ENCODE measurements at places on chromosomes 11 and 22. TPM values are rescaled to one million over a fixed set of nuclear protein-coding genes. Genes with fewer than 3 reads are reported as not detected.

WNT7B gene
- total RNA-seq: 41.8 TPM

CYTH4 gene
- 0.04 TPM for total RNA-seq

KRTAP5-2 gene
- not detected for total RNA-seq

OR8A1 gene
- total RNA-seq: not detected

MB gene
- not detected for total RNA-seq

WT1 gene
- not detected for total RNA-seq

DNA sequence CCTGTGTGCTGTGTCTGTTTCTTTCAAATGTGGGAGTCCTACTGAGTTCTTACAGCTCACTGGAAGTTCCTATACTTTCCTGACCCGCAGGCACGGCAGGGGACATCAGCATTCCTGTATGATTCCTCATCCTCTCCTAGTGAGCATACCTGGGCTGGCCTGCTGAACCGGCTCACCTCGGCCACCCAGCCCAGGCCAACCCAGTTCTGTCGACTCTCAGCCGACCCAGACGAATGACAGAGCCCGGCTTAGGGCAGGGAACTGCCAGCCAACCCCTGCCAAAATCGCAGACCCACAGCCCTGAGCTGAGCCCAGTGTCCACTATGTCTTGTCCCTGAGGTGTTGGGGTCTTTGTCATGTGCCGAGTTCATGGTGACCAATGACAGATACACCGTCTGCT, 339.7 kb downstream of the BRD1 start:
- DNase-seq: peak; percentile 2

DNA sequence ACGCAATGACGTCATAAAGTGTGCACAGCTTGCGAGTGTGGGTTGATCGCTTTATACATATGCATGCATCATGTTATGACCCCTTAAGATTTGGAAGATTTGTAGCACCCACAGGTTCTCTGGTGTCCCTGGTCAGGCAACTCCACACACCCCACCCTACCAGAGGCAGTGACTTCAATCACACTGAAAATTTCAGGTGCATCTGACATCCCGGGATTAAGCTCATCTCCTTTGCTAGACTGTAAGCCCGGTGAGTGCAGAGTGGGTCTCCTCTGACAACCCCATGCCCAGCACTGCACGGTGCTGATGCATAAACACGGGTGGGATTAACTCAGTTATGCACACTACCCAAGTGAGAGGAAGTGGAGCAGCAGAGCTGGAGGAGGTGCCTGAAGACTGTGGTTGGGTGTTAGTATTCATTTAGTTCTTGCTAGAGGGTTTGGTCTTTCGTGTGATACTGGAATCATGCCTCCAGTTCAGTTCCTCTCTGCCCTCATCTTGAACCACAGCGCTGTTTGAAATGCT, 6.5 kb downstream of the ARSA start:
- DNase-seq: no peak

DNA sequence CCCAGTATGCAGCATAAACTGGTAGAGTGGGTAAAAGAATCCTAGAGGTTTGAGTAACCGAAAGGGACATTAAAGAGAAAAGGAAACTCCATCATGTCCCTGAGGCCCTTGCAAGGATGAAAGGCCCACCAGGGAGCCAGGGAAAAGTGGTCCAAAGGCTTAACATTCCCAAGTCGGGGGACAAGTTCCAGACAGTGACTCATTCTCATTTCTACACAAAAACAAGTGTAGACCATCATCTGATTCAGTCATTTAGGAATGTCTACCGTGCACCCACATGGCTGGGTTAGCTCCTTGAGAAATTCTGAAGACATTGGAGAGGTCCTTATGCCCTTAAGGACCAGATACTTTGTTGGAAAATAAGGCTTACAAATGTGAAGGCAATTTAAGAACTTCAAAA, 4.8 kb upstream of the NOX4 start:
- peak; percentile 49 for DNase-seq

DNA sequence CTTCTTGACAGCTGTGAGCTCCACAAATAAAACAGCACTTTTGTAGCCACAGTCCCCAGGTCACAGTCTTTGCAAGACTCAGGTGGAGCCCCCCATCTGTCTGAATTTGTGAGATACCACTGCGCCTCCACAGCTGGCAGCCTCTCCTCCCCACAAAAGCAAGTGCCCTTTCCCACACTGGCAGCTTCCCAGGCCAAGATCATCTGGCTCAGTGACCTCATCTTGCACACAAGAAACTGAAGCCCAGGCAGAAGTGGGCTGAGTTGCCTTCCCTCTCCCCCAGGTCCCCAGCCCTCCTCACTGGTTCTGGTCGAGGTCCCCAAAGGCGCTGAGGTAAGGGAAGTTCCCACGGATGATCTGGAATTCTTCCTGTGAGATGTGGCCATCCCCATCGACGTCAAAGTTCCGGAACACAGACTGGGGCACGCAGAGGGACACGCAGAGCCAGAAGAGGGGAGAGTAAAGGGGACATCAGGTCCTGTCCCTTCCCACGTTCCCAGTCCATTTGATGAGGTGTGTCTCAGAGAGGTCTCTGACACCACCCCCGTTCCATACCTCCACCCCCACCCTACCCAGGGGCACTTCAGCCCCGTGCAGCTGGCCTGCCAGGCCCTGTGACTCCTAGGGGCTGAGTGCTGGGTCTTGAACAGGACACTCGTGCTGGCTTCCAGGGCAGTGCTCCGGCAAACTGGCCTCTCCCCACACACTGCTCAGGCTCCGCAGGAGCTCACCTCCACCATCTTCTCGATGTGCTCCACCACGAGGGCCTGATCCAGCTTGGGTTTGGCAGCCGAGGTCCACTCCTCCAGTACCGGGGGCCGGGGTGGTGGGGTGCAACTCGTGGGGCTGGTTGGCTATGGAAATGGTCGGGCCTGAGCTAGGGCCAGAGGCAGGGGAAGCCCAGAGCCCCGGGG, 8.9 kb downstream of the RASGRP2 start:
- DNase-seq: no peak

DNA sequence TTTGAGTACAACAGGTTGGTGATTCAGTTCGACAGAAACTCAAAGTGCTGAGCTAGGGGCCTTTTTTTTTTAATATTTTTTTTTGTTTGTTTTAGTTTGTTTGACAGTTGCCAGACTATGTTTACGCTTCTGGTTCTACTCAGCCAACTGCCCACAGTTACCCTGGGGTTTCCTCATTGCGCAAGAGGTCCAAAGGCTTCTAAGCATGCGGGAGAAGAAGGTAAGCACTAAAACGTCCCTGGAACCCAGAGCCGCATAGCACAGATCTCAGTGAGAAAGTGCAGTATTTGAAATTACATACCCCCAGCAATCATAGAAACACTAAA, 649 bp downstream of the PRRG4 start:
- peak; percentile 20 for DNase-seq

- DNase-seq: no peak
Observed at GRCh38 chr11:106137061-106137460, 59.6 kb downstream of the AASDHPPT start.

DNA sequence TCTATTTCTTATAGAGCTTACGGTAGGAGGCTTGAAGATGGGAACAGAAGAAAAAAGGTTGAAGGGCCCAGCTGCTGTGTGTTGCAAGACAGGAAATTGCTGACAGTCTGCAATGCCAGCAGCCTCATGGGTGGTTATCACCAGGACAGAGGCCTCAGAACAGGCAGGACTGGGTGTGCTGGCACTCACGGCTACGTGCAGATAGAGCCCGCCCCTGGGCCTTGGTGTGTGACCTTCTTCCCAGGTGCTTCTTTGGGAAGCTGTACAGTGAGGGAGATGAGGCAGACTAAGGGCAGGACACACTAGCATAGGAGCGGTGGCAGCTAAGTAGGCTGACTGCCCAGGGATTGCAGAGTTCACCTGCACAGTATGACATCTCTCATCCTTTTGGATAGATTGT, 12.6 kb downstream of the PRAME start:
- no peak for DNase-seq

GRCh38 chr11:44611088-44611487, 45.6 kb downstream of the CD82 start:
- no peak for DNase-seq

- no peak for DNase-seq
Observed at GRCh38 chr11:58582437-58582836, 3.6 kb downstream of the ZFP91 start.

GRCh38 chr22:28883657-28883916, 215 bp downstream of the ZNRF3 start:
- no peak for DNase-seq

DNA sequence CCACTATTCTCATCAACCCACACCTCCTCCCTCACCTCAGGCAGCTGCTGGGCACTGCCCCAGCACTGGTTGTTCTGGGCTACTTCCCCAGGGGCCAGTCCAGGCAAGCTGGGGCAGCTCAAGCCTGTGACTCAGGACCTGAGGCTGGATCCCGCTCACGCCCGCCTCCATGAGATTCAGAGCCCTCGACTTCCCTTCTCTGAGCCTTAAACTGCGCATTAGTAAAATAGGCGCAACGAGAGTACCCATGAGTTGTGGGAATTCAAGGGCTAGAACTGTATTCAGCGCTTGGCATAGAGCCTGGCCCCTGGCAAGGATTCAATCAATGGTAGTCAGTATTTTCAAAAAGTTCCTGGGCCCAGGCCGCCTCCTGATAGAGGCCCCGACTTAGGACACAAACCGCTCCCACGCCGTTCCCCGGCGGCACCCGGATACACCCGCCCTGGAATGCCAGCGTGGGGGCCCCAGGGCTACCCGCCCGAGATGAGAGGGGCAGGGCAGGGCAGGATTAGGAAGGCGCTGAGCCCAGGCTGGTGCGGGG, 723 bp upstream of the CD82 start:
- peak; percentile 96 for DNase-seq

DNA sequence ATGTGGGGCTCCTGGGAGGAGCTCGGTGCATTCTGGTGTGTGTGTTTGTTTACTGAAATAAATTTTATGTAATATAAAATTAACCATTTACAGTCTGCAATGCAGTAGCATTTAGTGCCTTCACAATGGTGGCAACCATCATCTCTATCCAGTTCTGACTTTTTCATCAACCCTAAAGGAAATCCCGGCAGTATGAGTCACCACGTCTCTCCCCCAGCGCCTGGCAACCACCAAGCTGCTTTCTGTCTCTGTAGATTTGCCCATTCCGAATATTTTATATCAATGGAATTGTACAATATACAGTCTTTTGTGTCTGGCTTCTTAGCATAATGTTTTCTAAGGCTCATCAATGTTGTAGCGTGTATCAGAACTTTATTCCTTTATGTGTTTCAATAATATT, 300.5 kb downstream of the MIAT start:
- no peak for DNase-seq

DNA sequence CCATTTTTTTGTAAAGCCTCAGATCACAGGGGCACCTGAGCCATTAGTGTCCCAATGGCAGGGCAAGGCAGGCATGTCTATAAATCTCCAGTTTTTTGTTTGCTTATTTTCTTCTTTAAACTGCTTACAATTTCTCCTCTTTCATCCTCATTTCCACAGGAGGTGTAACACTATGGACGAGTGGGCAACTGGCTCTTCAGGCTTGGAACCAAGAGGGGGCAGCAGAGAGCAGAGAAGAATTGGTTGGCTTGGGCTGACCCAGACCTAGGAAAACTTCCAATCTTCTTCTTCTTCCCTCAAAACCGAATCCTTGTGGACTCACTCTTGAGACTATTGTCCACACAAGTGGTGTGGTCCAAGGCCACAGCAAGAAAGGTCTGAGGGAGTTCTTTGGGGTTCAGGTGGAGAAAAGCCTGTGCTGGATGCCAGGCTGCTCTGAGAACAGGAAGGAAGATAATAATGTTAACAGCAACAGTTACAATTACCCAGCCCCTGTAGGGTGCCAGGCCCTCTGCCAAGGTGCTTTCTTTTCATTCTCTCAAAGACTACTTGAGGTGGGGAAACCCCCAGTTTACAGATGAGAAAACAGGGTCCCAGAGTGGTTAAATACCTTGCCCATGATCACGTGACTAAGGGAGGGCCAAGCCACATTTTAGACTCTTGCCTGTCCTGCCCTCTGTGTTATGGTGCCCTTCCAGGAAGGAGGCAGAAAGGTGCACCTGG, 70.7 kb upstream of the E2F8 start:
- DNase-seq: no peak

DNA sequence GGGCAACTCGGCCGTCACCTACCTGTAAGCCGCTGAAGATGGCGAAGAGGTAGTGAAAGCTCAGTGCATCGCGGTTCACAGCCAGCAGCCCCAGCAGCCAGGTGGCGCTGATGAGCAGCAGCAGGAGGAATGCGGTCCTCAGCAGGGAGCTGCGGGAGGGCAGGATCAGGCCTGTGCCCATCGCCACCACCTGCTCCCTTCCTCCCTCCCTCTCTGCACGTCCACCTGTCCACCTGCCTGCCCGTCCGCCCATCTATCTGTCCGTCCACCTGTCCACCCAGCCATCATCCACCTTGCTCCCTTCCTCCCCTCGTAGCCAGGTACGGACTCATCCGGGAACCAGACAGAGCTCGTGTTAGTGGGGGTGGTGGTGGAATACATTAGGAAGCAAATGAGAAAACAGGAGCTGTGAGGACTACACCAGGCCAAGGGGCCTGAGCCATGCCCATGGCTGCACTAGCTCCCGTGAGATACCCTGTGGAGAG, 32.2 kb downstream of the TRMU start:
- peak; percentile 40 for DNase-seq

- no peak for DNase-seq
Observed at GRCh38 chr11:101202614-101203013, 73.0 kb upstream of the PGR start.

- DNase-seq: no peak
Observed at GRCh38 chr11:13434247-13435205, 28.5 kb downstream of the BTBD10 start.

DNA sequence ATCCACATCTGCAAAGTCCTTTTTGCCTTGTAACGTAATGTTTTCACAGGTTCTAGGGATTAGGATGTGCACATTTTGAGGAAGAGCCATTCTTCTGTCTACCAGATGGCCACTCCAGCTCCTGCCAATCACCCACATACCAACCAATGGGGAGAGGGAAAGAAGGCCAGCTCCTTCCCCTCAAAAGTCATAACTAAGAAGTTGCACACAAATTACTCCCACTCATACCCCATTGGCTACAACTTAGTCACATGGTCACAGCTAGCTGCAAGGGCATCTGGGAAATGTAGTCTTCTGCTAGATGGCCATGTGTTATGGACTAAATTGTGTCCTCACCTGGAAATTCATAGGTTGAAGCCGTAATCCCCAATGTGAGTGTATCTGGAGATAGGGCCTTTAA, 15.4 kb upstream of the MYOD1 start:
- no peak for DNase-seq

DNA sequence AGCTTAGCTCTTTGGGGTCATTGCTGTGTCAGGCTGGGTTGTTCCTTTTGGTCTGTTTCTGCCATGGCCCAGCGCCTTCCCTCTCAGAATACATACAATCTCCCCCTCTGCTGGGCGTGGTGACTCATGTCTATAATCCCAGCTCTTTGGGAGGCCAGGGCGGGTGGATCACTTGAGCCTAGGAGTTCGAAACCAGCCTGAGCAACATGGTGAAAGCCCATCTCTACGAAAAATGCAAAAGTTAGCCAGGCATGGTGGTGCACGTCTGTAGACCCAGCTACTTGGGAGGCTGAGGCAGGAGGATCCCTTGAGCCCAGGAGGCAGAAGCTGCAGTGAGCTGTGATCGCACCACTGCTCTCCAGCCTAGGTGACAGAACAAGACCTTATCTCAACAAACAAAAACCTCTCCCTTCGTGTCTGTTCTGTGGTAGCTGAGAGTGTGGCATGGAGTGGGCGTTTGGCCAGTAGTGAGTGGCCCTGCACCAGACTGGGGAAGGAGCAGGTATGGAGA, 46.7 kb upstream of the RAB1B start:
- peak; percentile 0 for DNase-seq

GRCh38 chr22:39446239-39446721, 10.5 kb upstream of the MGAT3 start:
- no peak for DNase-seq
